ENCODE measurements at places on chromosomes 7 and 10.

GRCh38 chr7:16260236-16260728 lies 161.1 kb downstream of the CRPPA start:
- no peak for DNase-seq

DNA sequence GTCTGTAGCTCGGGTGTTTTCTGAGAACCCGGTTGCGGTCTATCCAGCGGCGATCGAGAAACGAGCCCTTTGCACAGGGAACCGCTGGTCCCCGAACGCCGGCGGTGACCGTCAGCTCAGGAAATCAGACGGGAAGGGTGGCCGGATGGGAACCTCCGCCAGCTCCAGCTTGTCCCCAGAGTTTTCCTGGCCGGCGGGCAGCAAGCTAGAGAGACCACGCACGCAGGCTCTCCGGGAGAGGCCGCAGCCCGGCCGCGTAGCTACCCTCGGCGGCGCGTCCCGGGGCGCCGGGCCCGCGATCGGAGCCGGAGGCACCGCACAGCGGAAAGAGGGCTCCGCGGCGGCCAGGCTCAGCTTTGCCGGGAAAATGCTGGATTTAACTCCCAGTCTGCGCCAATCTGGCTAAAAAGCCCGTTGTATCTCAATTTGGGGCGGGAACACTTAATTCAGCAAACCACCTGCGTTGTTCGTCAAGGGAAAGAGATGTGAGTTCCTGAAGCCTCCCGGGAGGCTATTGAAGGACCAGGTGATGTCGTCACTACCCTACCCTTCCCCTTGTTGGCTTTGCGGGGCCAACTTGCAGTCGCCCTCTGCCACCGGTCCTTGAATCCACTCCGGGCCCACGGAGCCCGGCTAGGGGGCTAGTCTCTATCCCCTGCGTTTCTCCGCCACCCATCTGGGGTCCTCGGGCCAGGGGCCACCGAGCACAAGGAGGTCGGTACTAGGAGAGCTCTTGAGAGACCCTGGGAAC lies 859 bp upstream of the CH25H start:
- no peak for DNase-seq

- DNase-seq: peak; percentile 43
Observed at GRCh38 chr7:150356265-150356897, 12.2 kb upstream of the REPIN1 start.

DNA sequence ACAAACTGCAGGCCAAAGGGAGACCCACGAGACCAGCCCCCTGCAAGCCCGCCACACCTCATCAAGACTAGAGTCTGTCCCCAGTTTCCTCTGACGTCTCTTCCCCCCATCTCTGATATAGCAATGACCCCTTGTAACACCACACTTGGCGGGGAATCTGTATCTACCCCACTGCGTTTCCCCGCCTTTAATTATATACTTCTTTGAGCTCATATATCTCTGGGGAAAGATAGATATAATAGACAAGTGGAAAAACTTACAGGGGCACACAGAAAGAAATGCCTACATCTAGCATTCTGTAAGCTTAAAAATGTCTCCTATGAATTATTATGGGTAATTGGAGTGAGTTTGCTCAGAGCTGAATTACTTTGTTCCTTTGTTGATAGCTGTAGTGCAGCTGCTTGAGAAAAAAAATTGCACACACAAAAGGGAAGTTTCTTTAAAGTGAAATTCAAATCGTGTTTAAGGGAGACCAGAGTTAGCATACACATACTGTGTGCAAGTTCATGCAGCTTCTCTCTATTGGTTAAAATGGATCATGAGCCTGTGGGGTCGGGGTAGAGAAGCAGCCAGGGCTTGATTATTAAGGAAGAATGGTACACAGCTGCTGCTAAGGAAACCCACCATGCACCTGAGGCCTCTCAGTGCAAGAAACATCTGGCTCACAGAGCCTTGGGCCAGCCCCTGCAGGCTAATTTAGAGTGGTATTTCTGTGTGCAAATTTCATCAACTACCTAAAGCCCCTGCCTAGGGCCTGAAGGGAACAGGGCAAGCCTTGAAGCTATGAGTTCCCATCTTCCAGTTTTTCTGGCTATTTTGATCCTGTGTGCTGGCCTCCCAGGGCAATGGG lies 32.5 kb downstream of the CDCA7L start:
- no peak for DNase-seq

DNA sequence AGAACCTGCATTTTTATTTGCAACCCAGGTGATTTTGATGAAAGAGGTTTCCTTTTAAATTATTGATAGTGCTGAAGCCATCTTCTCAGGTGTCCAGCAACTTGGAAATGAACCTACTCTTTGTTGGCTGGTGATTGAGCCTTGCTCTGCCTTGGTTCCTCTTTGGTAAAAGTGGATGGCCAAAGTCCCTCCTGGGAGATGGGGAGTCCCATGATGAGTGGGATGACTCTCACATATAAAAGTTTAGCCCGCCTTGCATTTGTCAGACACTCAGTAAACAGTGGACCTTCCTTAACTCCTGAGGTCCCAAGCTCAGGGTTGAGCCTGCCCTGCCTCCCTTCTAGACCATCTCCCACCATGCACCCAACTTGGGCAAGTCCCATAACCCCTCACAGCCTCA lies 28.9 kb upstream of the KAT6B start:
- DNase-seq: no peak

DNA sequence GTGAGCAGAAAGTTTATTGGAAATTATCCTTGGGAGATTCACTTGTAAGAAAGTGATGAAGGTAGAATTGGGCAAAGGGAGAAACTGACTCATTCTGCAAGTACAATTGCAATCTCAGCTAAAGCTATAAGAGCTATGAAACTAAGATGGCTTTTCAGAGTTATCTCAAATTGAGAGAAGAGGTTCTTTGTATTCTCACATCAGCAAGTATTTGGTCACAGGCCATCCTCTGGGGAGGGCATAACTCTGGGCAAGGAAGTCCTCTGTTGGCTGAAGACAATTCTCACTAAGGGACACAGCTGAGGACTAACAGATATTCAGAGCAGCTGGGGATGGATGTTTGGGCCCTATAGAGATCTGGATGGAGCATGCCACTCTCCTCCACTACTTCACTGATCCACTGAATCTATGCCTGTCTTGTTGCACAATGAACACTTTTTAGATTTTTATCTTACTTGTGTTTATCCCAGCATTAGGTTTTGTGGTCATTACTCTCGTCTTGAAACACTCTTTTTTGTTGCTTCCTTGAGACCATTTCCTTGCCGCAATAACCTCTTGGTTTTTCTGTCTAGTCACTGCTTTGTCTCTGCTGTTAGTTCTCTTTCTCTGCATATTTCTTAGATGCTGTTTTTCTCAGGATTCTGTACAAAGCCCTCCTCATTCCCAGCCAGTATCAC lies 115.1 kb downstream of the GNAI1 start:
- no peak for DNase-seq

DNA sequence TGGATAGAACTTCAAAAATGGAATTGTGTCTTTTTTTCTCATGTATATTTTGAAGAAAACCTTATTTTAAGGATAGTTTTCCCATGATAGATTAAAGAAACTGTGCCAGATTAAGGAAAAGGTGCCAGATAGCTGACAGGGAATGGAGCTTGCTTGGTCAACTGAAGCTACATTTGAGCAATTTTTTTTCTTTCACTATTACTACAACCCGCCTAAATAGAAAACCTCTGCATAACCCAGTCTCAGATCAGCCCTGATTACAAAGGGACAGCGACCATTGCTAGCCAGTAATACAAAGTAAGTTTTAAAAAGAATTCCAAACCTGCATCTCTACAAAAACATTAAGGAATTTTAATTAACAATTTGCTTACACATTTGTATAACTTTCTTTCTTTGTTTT lies 1123.4 kb upstream of the LRRTM3 start:
- no peak for DNase-seq

GRCh38 chr7:79461660-79462059 lies 8.2 kb upstream of the MAGI2 start:
- no peak for DNase-seq

DNA sequence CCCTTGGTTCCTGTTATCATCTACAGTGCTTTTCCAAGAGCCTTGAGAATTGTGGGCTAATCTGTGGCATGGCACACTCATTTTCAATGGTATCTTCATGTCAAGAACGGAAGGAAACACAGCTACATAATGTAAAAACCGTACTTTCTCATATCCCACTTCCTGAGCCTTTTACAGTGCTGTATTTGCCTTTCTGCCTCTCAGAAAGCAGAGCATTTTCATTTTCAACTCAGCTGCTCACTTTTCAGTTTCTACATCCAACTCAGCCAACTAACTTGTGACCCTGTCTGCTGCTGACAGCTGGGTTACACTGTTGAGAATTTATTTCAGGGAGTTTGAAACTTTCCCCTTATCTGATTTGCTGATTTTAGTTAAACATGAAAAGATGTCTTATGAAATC lies 875.8 kb upstream of the KCND2 start:
- no peak for DNase-seq

DNA sequence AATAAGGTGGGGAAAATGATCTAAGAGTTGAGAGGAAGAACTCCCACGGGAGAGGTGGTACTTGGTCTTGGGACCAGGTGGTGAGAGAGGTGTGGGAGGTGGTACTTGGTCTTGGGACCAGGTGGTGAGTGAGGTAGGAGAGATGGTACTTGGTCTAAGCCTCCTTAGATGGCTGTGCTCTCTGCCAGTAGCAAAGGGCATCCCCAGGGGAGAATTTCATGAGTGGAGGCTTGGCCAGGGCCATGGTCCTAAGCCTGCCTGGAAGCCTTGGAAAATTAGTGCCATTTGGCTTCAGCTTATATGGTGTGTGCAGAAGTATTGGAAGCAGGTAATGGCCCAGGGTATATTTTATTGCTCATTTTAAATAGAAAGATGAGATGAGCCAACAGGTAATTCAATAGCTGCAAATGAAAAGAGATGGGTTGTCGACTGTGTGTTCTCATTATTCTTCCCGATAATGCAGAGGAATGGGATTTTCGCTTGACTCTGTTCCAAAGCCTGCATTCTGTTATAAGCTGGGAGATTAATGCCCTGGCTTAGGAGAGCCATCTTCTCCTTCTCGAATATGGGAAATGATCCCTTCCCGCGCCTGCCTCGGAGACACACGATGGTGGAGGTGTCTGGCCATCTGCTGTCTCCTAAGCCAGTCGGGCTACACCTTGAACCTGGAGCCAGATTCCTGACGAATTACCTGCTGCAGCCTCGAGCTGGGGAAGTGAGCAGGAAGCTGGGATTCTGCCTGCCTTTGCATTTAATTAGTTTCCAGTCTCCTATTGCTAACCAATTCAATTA lies 287.8 kb downstream of the GALNT17 start:
- DNase-seq: no peak

DNA sequence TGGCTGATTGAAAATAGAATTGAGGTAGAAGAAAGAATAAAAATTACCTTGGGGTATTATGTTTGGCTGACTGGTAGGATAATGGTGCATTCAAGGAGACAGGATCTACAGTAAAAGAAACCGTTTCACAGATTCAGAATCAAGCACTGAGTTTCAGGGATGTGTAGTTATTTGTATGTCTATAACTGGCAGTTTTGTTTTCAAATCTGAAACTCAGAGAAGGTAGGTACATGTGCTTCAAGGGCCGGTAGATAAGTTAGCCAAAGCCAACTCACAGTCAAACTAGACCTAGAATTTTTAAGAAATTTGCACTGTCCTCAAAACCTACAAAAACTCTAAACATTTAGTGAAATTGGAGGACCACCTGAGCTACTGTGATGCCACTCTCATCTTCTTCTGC lies 191.5 kb downstream of the FOXP2 start:
- DNase-seq: no peak

DNA sequence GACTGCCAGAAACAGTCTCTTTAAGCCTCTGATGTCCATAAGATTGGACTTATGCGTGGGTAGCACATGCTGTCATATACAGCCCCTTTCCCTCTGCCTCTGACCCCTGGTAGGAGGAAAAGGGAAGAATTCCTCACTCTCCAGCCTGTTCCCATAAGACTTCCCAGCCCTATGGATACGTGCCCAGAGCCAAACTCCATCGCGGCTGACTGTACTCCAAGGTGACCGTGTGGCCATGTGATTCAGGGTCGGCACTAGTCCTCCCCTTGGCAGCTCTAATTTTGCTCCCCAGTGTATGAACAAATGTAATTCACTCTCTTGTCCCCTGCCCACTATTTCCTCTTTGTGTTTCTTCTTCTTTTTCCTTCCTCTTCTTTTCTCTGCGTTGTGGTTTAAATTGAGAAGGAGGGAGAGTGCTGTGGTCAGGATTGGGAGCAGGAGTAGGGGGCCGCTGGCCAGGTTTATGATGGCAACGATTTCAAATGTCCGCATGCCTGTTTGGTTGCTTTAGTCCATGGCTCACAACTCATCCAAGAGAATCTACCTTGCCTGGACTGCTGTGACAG lies 43.8 kb downstream of the PRLHR start:
- DNase-seq: no peak

DNA sequence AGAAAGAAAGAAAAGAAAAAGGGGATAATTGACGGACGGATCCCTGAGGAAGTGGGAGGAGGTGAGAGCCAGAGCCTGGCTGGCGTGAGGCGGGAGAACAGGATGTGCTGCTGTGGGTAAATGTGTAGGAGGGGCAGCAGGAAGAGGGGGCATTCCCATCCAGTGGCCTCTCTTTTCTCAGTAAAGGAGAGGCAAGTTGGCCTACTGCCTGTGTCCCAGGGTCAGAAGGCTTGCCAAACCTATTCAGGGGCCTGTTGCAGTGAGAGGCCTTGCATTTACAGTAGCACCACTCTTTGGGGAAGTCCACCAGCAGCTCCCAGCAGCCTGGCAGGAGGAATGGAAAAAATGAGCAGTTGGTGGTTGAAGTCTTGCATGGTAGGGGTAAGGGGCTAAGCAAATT lies 26.6 kb upstream of the ASCC1 start:
- no peak for DNase-seq

GRCh38 chr10:43403911-43404703 lies 4.9 kb downstream of the HNRNPF start:
- DNase-seq: no peak

DNA sequence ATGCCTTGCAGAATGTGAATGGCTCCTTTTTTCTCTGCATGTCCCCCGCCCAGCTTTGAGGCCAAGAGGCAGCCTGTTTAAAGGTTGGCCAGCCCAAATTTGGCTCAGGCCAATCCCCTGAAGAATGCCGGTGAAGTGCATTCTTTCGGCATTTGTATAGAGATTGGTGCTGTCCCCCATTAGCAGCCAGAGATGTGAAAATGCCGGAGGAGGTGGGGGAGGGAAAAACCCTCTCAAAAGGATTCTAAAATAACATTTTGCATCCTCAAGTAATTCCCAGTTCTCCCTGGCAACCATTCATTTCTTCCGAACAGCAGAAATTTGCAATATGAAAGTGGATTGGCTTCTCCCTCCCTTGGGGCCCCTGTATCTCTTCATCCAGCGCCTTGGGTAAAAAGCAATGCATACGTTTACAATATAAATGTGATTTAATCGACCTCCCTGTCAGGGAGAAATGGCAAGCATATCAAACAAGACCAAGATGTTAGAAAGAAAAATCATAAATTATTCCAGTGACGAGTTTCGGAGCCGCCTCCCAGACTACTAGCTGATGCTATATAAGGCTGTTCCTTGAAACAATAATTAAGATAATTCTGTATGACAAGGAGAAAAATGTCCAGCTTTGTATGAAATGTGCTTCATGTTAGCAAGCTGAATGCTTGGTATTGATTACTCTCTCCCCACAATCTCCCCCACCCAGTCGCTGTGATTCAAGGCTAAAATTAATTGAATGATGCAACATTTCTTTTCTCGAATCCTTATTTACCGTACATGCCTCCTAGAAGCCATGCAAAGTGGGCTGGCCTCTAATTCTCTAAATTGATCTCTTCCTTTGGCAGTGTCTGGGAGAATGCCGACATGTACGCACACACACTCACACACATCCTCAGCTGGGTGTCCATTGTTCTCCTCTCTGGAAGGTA lies 323.7 kb downstream of the RPS24 start:
- DNase-seq: no peak

GRCh38 chr7:109898-110556 lies 82.3 kb upstream of the FAM20C start:
- DNase-seq: no peak
